H1 (cell line): ENCODE measurements at places on chromosomes 7 and 10. TPM values are rescaled to one million over a fixed set of nuclear protein-coding genes. Genes with fewer than 3 reads are reported as not detected.

- no peaks in the 10 kb centered on the region for H3K4me1 ChIP-seq
- H3K27me3 ChIP-seq: no peaks in the 10 kb centered on the region
- H3K36me3 ChIP-seq: no peaks in the 10 kb centered on the region
- no peak overlapping the region for H3K4me3 ChIP-seq
Measured at GRCh38 chr7:106206826-106207541, 77.8 kb downstream of the NAMPT start.

DNA sequence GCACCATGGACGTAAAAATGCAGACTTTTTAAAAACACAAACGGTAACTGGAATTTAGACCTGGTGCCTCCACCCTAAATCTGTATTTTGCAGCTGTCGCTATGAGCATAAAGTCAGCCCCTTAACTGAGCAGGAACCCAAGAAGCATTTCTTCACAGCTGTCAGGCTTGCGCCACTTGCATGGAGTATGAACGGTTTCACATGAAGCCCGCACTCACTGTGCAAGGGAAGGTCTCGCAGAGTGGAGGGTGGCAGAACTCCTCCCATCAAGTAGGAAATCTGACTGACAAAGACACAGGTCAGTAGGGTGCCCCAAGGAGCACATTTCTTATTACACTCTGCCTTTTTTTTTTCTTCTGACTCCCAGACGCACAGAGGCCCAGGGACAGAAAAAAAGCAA lies 58.5 kb downstream of the ELMO1 start:
- DNase-seq: no peak
- no peak overlapping the region for H3K27ac ChIP-seq
- H3K4me3 ChIP-seq: no peak overlapping the region
- H3K4me1 ChIP-seq: peaks cover 5% of the 10 kb centered on the region

DNA sequence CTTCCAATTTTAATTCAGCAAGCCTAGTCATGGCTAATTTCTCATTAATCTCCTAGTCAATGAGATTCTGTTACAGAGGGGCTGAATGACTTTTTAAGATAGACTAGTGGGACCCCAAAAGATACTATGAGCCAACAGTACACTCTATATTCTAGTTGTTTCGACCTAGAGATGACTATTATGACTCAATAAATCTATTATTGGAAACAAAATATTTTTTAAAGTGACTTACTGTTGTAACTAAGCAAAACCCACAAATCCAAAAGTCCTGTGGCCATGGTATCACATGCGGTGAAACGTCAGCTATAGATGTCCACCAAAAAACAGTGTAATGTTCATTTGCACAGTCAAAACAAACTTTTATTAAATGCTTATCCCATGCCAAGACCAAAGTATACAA lies 95.3 kb upstream of the ADO start:
- no peak overlapping the region for H3K27ac ChIP-seq
- no peak for DNase-seq
- H3K4me1 ChIP-seq: no peaks in the 10 kb centered on the region
- H3K27me3 ChIP-seq: no peaks in the 10 kb centered on the region

DNA sequence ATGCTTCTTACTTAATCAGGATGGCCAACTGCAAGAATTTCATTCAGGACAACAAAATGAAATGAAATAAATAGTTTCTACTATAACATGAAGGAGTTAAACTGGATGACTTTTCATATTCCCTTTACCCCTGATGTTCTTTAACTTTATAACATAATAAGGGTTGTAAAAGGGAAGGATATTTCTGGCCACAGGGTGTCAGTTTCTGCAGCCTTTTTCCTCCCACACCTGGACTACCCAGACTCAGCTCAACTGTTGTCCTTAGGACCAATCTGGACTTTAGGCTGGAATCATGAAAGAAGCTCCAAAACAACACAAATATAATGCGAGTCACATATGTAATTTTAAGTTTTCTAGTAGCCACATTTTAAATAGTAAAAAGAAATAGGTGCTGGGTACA lies 43.4 kb downstream of the PRPS1L1 start:
- no peak overlapping the region for H3K4me3 ChIP-seq
- no peaks in the 10 kb centered on the region for H3K27me3 ChIP-seq
- no peak for DNase-seq
- no peak overlapping the region for H3K27ac ChIP-seq
- H3K4me1 ChIP-seq: no peaks in the 10 kb centered on the region

- H3K27me3 ChIP-seq: no peaks in the 10 kb centered on the region
- no peak overlapping the region for H3K4me3 ChIP-seq
- no peak overlapping the region for H3K27ac ChIP-seq
- H3K4me1 ChIP-seq: no peaks in the 10 kb centered on the region
Measured at GRCh38 chr10:18437486-18437885, 213.9 kb downstream of the NSUN6 start.

DNA sequence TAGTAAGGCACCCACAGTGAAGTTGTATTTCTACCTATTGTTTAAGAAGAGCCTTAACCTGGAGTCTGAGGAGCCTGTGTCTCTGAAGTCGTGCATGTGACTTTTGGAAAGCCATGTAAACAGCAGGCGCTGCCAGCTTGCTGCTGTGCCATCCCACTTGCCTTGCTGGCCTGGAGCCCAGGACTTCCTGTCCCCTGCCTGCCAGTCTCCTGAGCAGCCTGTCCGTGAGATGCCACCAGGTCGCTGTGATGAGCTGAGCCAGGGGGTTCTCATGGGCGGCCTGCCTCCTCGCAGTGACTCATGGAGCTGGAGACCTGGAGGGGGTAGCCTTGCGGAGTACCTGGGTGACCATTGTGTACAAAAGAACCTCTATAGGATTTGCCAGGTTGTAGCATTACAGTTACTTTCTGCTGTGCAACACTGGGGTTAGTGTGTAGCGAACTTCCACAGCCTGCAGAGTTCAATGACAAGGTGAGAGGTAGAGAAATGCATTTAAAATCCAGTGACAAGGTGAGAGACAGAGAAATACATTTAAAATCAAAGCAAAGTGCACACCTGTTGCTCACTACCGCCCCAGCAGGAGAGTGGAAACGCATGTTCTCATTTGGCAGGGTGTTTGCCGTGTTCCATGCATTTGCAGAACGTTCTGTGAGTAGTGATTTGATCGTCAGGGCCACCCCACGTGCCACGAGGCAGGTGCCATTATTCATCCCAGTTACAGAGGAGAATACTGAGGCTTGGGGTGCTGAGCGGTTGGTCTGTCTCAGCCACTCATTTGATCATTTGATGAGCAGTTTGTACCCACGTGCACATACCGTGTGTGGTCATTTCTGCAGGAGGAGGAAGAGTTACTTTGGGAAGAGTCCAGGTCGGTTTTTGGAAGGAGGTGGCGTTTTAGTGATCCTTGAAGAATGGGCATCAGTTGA lies 36.6 kb upstream of the BHLHA15 start:
- no peaks in the 10 kb centered on the region; the same call in 1 of the 2 replicates for H3K36me3 ChIP-seq
- no peaks in the 10 kb centered on the region for H3K27me3 ChIP-seq
- no peaks in the 10 kb centered on the region; the same call in 1 of the 2 replicates for H3K4me1 ChIP-seq
- no peak for DNase-seq
- no peak overlapping the region for H3K27ac ChIP-seq

GRCh38 chr7:12788171-12788570 lies 100.7 kb downstream of the ARL4A start:
- H3K27ac ChIP-seq: no peak overlapping the region
- no peak for DNase-seq
- H3K4me1 ChIP-seq: no peaks in the 10 kb centered on the region
- H3K36me3 ChIP-seq: no peaks in the 10 kb centered on the region

DNA sequence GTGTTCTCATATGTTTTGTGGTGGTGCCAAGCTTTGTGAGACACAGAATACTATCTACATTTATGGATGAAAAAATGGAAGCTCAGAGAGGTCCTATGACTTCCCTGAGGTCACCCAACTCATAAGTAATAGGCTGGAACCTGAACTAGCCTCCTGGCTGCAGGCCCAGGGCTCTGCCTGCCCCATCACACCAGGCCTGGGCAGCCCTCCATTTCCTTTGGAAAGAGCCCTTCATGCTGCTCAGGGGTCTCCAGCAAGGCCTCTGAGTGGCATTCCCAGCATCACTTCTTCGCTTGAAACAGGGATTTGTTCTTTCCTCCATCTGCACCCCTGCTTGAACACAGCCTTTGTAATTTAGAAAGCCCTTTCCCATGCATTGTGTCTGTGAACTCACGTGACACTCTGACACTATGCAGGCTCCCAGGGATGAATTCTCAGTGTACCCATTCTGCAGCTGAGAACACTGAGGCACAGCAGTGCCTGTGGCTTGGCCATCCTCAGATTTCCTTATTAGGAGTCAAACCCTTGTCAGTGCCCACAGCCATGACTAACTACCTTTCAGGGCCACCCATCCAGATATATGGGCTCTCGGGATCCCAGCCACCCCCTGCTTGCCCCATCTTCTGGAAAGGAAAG lies 127.8 kb upstream of the PPIF start:
- no peak overlapping the region for H3K27ac ChIP-seq
- DNase-seq: no peak
- peaks cover 19% of the 10 kb centered on the region for H3K36me3 ChIP-seq
- no peak overlapping the region for H3K4me3 ChIP-seq
- peaks cover 35% of the 10 kb centered on the region for H3K4me1 ChIP-seq
- no peaks in the 10 kb centered on the region; the same call in 1 of the 2 replicates for H3K27me3 ChIP-seq

GRCh38 chr10:111083222-111084095 lies 6.6 kb downstream of the ADRA2A start:
- H3K4me1 ChIP-seq: peaks cover 5% of the 10 kb centered on the region
- DNase-seq: no peak
- H3K27me3 ChIP-seq: peaks cover 12% of the 10 kb centered on the region
- no peaks in the 10 kb centered on the region for H3K36me3 ChIP-seq
- H3K4me3 ChIP-seq: no peak overlapping the region
- no peak overlapping the region for H3K27ac ChIP-seq

GRCh38 chr7:148665221-148665620 lies 33.5 kb upstream of the CUL1 start:
- no peaks in the 10 kb centered on the region for H3K27me3 ChIP-seq
- H3K4me3 ChIP-seq: no peak overlapping the region
- H3K36me3 ChIP-seq: no peaks in the 10 kb centered on the region
- no peak overlapping the region for H3K27ac ChIP-seq
- no peaks in the 10 kb centered on the region for H3K4me1 ChIP-seq

DNA sequence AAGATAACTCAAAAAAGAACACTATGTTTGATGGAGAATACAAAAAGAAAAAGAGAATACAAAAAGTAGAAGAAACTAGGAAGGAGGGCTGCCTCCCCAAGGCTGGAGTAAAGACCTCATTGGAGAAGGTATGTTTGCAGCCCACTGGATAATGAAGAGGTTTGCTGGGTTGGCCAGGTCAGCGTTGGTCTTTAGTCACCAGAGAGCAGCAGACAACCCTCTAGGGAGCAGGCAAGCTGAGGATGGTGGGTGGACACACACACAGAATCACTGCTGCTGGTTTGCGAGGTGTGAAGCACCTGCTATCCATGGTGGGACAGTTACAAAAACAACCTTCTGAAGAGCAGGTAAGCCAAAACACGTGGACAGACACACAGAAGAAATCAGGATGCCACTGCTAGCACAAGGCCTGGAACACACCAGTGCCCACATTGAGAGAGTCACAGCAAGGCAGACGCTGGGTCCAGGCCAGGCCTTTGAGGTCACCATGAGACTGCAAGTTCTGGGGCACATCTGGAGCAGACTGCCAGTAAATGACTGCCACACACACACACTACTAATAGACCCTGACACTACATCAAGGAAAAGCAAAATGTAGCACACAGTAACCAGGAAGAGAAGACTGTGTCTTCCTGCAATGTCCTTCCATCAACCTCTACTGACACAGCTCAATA lies 43.0 kb downstream of the MTERF1 start:
- no peaks in the 10 kb centered on the region for H3K27me3 ChIP-seq

DNA sequence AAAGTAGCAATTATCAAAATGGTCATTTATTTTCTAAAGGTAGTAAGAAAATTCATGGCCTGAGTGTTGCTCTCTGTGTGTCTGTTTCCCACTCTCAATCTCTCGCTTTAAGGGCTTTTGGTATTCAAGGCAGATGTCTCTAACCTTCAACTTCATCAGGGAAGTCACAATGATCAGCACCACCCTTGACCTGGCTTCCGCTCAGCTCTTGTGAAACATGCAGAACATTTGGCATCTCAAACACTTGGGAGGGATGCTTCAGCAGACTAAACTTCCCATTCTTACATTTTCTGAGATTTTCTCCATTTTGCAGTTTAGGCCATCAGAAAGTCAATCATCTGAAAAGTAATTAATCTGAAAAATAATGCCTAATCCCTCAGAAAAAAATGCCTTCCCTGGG lies 129.8 kb downstream of the AOAH start:
- no peak overlapping the region for H3K27ac ChIP-seq
- no peaks in the 10 kb centered on the region for H3K36me3 ChIP-seq
- H3K4me1 ChIP-seq: no peaks in the 10 kb centered on the region
- no peak for DNase-seq
- no peak overlapping the region for H3K4me3 ChIP-seq
- no peaks in the 10 kb centered on the region for H3K27me3 ChIP-seq

DNA sequence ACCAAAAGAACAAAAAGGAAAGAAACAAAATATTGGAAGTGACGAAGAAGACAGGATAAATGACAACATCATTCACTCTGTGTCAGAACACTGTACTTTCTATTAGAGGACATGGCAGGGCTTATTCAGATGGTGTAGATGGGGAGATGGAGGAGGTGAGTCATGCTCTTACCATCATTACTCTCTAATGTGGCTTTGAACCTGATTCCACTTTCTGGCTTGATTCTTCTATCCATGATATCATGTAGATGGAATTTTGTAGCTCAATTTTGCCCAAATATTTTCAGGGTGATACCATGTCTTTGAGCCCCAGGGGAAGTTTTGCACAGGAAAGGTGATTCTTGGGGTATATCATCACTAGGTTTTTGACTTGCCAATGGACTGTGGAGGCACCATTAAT lies 91.7 kb downstream of the CFAP58 start:
- no peaks in the 10 kb centered on the region for H3K36me3 ChIP-seq
- DNase-seq: no peak
- no peaks in the 10 kb centered on the region for H3K27me3 ChIP-seq
- H3K4me3 ChIP-seq: no peak overlapping the region
- no peaks in the 10 kb centered on the region for H3K4me1 ChIP-seq

DNA sequence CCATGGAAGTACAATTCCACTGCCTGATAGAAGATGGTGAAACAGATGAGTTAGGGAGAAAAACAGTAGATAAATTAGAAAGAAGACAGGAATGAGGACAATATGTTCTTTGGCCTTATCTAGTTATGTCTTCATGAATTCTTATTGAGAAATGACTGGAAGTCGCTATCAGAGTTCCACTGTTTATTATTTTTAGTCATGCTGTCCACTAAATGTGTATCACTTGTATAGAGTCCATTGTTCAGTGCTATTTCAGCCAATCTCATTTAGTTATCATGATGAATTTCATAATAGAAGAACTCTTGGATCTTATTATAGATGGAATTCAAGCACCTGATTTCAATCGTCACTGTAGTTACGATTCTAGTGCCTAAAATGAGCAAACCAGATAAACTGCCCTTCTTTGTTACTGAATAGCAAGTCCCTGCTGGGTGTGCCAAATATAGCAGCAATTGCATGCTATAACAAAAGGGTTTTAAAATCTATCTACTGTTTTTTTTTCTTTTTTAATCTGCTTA lies 177.7 kb upstream of the COL1A2 start:
- H3K4me1 ChIP-seq: no peaks in the 10 kb centered on the region
- H3K27ac ChIP-seq: no peak overlapping the region
- no peaks in the 10 kb centered on the region for H3K36me3 ChIP-seq
- no peak overlapping the region for H3K4me3 ChIP-seq
- H3K27me3 ChIP-seq: no peaks in the 10 kb centered on the region
- no peak for DNase-seq

- H3K27ac ChIP-seq: no peak overlapping the region
- no peaks in the 10 kb centered on the region for H3K36me3 ChIP-seq
- H3K4me3 ChIP-seq: no peak overlapping the region
Measured at GRCh38 chr10:421170-421569, 268.3 kb downstream of the DIP2C start.

CNTNAP2 gene
- total RNA-seq: 69.1 and 71.0 TPM in 2 replicates

PAPOLB gene
- total RNA-seq: 0.11 and 0.15 TPM in 2 replicates

FOXI2 gene
- total RNA-seq: 1.0 and 1.4 TPM in 2 replicates

RET gene
- 8.4 TPM in 2 replicates for total RNA-seq

IFIT1B gene
- total RNA-seq: not detected in 2 replicates

RAPGEF5 gene
- total RNA-seq: 22.1 and 22.9 TPM in 2 replicates

OR2A7 gene
- 1.6 and 1.9 TPM in 2 replicates for total RNA-seq

CUZD1 gene
- 11.9 and 13.0 TPM in 2 replicates for total RNA-seq

HOXA7 gene
- not detected in 2 replicates for total RNA-seq
